ENCODE measurements at places on chromosomes 13 and 19.

- no peak for DNase-seq
- H3K36me3 ChIP-seq = no peaks in the 10 kb centered on the region
- no peaks in the 10 kb centered on the region for H3K4me1 ChIP-seq
- H3K27me3 ChIP-seq = no peaks in the 10 kb centered on the region
- H3K4me3 ChIP-seq = no peak overlapping the region
Observed at GRCh38 chr13:50715402-50716146, 127.9 kb downstream of the DLEU7 start.

DNA sequence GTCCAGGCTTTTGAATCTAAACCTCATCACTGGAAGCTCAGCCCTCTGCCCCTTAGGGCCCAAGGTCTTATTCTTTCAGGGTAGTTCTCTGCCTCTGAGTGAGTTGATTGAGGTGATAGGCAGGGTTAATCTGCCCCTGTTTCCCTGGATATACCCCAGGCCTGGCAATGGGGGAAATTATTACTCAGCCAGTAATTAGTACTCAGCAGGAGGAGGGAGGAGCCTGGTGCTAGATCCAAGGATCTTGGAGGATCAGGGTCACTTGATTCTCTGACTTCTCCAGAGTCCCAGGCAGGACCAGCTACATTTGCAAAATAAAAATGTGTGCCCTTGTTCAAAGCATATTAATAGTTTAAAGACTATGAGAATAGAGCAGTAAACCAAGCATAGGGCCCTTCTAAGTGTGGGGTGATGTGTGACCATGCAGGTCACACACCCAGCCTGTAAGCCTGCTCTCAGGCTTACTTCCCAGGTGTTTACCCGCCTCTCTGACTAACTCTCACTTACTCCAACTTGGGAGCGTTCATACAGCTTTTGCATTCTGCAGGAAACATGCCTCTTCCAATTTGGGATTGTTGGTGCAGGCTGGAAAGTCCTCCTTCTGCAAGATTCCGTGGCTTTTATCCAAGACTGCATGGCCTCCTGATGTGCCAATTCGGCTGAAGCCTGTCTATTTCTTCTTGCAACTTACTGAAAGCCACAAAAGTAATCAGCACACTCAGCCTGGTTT lies 7.9 kb upstream of the STK24 start:
- DNase-seq = no peak
- no peak overlapping the region for H3K27ac ChIP-seq
- no peaks in the 10 kb centered on the region for H3K36me3 ChIP-seq
- peaks cover 7% of the 10 kb centered on the region for H3K4me1 ChIP-seq
- no peak overlapping the region for H3K4me3 ChIP-seq

DNA sequence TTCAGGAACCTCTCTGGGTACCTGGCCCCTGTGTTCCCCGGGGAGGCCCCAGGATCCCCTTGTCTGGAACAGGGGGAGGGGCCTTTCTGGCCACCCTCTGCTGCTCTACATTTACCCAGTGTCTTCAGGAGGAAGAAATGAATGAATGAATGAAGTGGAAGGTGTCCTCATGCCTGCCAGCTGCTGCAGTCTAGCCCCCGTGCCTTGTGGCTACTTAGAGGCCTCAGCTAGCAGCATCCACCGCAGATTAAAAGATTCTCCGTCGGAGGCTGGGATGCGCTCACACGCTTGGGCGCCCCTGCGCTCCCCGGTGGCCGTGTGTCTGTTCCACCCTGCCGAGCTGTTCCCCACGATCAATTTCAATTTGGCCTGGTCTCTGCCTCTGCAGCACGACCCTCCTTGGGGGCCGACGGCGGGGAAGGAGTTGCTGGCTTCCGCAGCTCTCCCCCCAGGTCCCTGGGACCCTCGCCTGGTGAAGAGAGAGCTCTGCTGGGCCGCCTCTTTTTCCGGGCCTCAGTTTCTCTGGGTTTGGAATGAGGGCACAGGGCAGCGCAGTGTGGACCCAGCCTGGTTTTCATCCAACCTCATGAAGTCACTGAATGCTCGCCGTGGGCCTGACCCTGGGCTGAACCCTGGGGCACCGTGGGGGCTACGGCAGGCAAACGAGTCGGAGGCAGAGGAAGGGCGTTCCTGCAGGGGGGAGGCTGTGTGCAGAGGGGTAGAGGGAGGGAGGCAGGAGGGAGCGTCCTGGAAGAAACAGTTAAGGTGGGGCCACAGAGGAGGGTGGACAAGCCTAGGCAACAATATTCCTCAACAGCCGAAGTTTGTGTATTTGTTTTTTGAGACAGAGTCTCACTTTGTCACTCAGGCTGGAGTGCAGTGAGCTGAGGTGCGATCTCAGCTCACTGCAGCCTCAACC lies 28.3 kb downstream of the EFNA2 start:
- no peak overlapping the region for H3K4me3 ChIP-seq
- H3K27ac ChIP-seq = no peak overlapping the region
- no peaks in the 10 kb centered on the region for H3K27me3 ChIP-seq

DNA sequence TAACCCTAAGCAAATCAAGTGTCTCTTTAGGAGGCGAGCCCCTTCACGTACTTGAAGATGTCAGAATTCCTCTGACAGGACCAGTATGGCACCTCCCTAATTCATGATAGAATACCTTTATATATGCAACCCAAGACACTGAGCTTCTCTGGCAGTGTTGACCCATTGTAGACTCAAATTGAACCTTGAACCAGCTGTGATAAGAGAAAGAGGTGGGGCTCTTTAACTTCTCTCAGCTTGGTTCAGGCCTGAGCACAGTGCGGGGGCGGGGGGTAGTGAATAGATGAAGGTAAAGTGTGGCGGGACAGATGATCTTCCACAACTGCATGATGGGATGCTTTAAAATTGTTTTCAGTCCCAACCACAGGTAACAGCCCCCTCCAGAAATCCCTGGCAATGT lies 12.1 kb downstream of the MBNL2 start:
- DNase-seq = no peak
- no peaks in the 10 kb centered on the region for H3K4me1 ChIP-seq
- no peaks in the 10 kb centered on the region for H3K27me3 ChIP-seq
- no peak overlapping the region for H3K27ac ChIP-seq
- no peaks in the 10 kb centered on the region for H3K36me3 ChIP-seq

- H3K4me3 ChIP-seq = no peak overlapping the region
- H3K27ac ChIP-seq = no peak overlapping the region
- H3K4me1 ChIP-seq = no peaks in the 10 kb centered on the region
- no peaks in the 10 kb centered on the region for H3K27me3 ChIP-seq
- no peaks in the 10 kb centered on the region for H3K36me3 ChIP-seq
Observed at GRCh38 chr13:41389580-41389979, 67.8 kb upstream of the RGCC start.

GRCh38 chr19:13766095-13766481 lies 1.8 kb downstream of the MRI1 start:
- peak overlapping the region; percentile 96 for H3K4me3 ChIP-seq
- no peaks in the 10 kb centered on the region for H3K27me3 ChIP-seq
- H3K36me3 ChIP-seq = peaks cover 21% of the 10 kb centered on the region
- no peak overlapping the region for H3K27ac ChIP-seq
